NCI-H187 (cell line): ENCODE measurements at places on chromosomes 11 and 22.

DNA sequence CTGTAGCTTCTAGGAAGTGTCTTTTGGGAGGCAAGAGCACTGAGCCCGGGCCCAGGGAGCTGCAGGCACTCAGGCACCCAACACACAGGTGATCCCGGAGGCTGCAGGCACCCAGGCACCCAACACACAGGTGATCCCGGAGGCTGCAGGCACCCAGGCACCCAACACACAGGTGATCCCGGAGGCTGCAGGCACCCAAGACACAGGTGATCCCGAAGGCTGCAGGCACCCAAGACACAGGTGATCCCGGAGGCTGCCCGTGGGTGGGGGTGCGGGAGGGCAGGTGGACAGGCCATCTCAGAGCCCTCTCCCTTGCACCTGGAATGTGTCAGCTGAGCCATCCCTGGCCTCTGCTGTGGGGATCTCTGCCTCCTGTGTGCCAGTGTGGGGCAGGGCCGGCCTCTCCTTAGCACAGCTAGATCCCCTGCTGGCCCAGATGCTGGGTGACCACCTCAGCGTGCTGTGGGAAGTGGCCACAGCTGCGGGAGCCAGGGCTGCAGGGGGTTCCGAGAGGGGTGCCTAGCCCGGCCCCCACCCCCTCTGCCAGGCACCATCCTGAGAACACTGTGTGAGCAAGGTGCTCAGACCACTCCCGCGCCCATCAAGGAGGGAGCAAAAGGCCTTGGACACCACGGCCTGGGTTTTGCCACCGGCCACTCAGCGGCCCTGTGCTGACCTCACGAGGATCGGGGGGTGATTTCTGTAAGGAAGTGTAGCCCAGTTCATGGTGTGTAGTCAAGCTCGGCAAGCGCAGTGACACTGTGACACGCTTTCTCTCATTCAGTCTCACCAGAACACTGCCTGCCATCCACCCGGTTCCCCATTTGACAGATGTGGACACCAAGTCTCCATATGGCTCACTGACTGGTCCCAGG, 14.2 kb downstream of the MRGPRG start:
- no peak for DNase-seq

DNA sequence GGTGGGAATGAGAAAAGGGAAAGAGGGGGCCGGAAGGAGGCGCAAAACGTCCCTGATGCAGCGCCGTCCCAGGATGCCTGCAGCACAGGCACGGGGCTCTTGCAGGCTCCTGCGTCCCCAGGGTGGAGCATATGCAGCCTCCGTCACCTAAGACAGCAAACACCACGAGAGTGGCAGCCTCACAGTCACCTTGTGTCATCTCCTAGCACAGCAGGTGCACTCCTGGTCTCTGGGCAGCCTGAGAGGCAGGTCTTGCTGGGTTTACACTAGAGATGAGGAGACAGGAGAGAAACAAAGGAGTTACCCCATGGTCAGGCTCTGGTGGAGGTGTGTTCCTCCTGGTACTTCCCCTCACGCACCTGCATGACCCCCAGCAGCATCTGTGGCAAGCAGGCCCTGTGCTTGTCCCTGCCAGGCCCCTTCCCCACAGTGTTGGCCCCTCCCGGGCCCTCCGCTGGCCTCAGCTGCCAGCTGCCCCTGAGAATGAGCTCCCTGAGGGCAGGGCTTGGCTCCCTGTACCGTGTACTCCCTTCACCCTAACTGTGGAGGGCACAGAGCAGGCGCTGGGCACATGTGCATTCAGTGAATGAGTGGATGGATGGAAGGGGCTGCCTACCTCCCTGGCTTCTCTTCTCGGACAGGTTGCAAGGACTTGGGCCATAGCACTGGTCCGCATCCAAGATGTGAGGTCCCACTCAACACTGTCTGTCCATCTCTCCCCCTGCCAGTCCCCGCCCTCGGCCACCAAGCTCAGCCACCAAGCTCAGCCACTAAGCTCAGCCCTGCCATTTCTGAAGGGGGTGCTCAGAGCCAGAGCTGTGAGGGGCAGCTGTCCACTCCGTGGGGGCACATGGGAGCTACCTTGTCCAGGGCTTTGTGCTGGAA, 988.6 kb downstream of the BRD1 start:
- no peak for DNase-seq

DNA sequence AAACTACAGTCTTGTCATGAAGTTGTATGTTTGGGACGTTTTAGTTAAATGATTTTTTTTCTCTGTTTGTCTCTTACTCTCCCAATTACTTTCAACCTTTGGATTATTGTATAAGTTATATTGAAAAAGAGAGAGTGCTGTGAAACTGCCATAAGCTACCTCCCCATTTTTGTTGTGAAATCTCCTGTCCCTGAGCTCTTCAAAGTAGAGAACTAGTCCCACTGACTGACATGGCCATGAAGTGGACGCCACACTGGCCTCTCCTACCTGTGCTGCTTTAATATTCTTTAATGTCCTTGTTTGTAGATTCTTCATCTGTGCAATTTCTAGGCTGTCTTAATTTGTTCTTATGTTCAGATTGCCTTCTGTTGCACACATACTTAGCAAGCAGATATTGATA, 56.3 kb downstream of the PPFIA1 start:
- DNase-seq, result no peak

- no peak for DNase-seq
Observed at GRCh38 chr11:74094393-74094792, 76.4 kb downstream of the C2CD3 start.

DNA sequence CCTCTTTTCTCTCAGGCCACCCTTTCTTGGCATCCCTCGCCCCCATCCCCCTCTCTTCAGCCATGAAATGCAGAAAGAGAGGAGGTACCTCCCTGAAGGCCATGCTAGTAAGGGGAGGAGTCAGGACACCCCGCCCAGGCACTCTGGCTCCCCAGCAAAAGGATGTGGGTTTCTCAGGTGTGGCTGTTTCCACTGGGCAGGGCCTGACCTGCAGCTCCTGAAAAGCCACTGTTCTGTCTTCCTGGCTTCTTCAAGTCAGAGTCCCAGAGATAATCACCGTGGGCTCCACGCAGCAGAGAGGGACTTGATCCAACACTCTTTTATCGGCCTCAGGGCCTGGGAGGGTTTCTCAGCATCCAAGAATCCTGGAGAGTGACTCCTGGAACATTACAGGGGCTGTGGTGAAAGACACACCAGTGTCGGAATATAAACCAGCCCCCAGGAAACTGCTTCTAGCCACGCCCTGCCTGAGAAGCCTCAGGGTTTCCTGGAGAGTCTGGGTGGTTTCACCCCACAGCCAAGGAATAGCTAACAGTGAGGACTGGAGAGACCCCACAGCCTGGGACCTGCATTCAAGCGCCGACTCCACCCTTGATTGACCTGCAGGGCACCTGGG, 45.7 kb upstream of the TSPAN18 start:
- no peak for DNase-seq

DNA sequence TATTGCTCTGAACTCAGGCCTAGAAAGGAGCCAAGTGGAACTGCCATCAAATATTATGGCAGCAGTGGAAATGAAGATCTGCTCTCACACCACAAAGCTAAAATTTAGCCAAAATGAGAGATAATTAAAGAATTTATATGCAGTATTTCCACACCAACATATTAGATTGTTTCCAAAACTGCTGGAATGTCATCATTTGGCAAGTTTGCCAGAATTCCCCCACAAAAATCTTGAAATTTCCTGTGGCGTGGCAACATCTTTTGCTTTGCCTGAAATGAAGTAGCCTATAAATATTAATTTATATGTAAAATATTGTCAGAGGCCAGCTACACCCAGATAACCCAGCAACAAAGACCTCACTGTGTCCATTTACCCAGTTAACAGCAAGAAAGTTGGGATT, 13.8 kb downstream of the C11orf71 start:
- no peak for DNase-seq

DNA sequence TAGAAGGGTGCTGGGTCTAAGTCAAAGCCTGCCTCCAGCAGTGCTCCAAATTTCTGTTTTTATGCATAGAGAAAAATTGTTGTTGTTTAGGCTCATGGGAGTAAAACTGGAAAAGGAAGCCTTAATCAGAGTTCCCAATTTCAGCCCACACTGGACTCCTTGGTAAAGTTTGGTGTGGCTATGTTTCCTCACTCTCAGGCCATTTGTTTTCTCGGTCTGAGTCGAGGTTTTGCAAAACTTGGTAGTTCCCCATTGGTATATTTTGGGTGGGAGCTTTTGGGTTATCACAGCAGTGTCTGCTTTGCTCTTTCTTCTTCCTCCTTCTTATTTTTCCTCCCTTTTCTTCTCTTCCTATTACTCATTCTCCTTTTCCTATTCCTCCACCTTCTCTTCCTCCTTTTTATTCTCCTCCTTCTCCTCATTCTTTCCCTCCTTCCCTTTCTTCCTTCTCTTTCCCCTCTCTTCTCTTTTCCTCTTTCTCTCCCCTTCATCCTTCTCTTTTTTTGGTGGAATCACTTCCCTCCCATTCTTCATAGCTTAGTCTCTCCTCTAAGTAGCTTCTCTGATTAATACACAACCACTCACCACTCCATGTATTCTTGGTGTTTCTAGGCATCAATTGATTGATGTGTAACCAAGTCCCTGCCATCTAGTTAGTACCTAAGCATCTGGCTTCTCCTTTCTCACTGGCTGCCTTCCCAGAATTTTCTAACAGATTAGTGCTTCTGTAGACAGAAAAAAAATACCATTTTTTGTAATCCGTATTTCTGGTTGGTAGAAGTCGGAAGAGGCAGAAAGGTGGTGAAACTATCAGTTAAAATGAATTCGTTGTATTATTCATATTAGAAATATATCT, 10.1 kb downstream of the SLC5A1 start:
- DNase-seq, result no peak

DNA sequence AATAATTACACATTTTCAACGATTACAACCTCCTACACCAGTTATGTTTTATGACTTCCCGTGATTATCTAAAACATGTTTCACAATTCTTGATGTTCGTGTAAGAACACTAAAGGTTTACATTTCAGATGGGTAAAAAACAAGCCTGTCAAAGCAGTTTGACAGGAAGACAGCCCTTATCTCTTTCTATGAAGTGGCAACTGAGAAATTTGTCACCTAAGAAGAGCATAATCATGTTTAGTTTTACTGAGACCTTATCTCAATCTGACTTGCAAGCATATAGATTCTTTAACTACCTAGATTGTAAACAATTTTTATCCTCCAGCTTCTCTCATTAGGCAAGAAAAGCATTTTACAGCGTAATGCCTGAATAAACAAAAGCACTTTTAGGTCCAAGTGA, 218.4 kb upstream of the ZBED5 start:
- DNase-seq, result no peak

DNA sequence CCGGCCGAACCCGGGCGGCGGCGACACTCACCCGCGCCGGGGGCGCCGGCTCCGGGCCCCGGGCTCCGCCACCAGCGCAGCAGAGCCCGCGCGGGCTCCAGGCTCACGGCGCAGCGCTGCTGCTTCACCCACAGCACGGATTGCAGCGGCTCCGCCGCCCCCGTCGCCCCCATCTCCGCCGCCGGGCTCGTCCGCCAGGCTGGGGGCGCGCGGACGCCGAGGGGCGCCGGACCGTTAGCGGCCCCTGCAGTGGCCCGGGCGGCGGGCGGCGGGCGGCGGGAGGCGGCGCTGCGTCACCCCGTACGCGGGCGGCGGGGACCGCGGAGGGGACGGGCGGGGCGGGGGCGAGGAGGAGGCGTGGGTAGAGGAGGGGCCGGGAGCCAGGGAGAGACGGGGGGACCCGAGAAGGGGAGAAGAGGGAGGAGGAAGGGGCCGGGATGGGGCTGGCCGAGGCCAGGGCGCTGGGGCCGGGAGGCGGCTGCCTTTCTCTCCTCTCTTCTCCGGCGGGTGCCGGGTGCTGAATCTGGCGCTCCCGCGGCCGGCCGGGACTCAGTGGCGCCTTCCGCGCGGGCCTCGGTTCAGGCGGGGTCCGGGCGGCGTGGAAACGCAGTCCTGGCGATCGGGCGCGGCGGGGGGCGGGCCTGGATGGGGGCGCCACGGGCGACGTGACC, at the start of gene CERK:
CERK (minus strand) TSS at position 277 of the 671 bp plus-strand sequence; CDS start at position 173, 104 bp downstream.
- DNase-seq, result no peak

DNA sequence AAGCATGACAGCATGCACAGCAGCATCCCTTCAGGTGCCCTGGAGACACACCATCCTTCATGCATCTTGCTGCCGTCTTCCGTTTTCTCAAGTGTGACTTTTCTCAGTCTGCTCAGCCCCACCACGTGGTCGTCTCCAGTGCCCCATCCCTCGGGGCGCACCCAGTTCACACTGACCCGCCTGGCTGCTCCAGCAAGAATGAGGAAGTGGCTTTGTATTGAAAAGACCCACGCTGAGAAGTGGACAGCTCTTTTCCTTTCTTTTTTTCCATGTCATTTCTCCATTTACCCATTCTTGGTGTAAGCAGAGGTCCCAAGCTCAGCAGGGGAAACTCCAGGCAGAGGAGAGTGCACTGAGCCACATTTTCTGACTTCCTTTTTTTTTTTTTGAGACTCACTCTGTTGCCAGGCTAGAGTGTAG, 14.5 kb downstream of the SERPINH1 start:
- no peak for DNase-seq

- DNase-seq, result no peak
Observed at GRCh38 chr11:21371044-21371443, 701.7 kb downstream of the NELL1 start.

DNA sequence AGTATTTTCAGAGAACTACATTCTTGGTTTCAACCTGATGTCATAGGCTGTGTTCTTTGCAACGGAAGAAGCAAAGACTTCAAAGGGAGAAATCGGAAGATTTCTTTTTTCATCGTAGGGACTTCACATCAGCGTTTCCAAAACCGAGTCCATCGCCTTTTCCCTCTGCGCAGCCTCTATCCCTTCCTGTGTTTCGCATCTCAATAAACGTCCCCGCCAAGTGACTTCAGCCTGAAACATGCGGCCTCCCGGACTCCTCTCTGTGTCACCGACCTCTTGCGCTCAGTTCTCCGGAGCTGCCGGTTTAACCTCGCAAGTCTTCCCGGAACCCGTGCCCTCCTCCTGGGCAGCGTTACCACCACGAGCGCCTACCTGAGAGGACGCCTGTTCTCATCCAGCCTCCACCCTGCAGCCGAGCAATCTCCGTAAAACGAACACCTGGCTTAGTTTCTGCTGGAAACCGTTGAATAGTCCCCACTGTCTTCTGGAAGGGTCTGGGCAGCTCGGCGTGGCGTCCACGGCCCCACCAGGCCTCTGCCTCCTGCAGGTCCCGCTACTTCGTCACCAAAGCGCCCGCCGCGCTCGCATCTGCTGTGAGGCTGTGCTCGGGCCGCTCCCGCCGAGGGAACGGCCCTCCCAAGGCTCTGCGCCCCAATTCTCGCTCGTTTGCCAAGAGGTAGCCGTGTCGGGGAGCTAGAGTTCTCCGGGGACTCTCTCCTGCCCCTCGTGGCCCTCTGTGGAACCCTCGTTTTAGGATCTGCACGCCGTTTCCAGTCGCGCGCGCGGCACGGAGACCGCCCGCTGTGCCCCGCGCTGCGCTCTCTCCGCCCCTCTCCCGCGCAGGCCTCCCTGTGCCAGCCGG, at the start of gene GLB1L3:
GLB1L3 (plus strand) TSS at position 846 of the 862 bp plus-strand sequence. CDS start 362 bp downstream, outside the sequence.
- peak; percentile 28 for DNase-seq
